ENCODE measurements at places on chromosomes 3 and 15.

- DNase-seq: no peak
Measured at GRCh38 chr3:113601240-113601639, 68.9 kb downstream of the SIDT1 start.

DNA sequence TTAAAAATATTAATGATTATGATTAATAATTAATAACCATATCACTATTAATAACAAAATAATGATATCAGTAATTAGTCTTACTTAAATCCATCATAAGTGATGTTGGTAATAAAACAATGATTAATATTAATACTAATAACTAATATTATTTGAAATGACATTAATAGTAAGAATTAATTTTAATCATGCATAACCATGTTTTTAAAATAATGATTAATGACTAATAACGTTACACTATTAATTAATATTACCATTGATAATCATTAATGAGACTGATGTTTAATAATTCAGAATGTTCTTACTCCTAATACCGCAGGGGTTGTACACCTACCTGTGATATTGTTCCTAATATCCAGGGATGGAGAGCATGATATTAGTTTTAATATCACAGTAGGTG lies 53.4 kb upstream of the FRG2C start:
- DNase-seq: no peak

DNA sequence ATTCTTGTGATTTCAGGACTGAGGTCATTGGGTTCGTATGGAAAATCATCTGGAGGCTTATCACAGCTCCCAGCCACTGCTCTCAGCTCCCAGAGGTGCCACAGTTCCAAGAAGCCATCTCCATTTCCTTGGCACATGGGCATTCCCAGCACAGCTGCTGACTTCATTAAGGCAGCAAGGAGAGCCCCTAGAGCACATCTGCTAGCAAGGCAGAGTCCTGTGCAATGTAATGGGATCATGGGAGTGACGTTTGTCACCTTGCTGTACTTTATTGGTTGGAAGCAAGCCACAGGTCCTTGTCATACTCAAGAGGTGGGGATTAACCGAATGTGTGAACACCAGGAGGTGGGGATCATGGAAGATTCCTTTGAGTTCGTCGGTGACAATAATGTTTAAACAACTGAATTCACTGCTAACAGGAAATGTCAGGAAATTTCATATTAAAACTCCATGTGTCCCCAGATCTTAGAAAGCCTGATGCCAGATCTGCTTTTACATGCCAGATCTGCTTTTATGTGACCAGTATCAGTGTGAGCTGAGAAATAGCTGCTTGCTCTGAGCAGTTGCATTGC lies 148.8 kb downstream of the GABRG3 start:
- DNase-seq: no peak

DNA sequence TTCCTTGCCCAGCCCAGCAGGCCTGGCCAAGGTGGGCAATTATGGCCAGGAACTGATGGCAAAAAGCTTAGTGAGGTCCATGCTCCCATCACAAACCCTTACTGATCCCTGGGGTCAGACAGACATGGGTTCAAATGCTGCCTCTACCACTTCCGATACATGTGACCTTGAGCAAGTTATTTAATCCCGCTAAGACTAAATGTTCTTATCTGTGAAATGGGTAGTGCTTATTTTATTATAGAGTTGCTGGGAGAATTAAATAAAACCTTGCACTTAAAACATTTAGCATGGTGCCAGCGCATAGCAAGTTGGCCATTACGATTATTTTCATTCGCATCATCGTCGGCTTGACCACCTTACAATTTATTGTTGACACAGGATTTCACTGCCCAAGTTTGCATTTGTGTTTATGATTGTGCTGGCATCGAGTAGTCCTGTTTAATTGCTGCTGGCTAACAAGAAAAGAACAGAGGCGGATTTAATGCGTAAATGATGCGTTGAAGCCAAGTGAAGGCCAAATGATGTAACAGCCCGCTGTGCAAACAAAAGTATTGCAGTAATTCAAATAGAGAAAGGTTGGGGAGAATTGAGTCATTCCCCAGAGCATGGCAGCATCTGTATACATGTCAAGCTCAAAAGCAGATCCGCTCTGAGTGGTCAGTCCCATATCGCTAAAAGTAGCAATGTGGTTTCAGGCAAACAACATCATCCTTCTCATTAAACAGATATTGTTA lies 7.3 kb upstream of the FURIN start:
- no peak for DNase-seq

- DNase-seq: no peak
Measured at GRCh38 chr15:66893294-66893693, 172.1 kb upstream of the SMAD3 start.

GRCh38 chr3:151318991-151319390 lies 2.4 kb upstream of the GPR87 start:
- no peak for DNase-seq

- peak; percentile 97 for DNase-seq
Measured at GRCh38 chr3:142209655-142210054, 15.7 kb downstream of the GK5 start.

- DNase-seq: no peak
Measured at GRCh38 chr3:59904296-59904695, 854.5 kb upstream of the CFAP20DC start.

Measured in cardiac fibroblast (primary cell).